ENCODE measurements at places on chromosomes 1 and 21.

- no peak for DNase-seq
These were observed 15.4 kb upstream of the FRRS1 start for GRCh38 chr1:99781798-99782197.

DNA sequence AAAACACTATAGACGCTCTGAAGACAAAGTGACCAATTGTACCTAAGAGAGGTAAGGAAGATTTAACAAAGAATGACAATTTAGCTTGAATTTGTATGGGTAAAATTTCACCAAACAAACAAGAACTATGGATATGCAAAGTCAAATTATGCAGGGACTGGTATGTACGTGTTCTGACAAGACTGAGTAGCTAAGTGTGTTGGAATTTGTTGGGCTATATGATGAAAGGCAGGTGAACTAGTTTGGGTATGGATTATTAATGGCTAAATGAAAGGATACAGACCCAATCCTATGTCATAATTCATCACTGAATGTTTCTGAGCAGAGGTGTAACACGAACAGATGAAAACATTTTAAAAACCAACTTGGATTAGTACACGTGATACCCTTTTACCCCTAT lies 7.6 kb downstream of the DNTTIP2 start:
- no peak for DNase-seq

GRCh38 chr1:41623736-41624135 lies 139.3 kb upstream of the EDN2 start:
- DNase-seq = no peak

DNA sequence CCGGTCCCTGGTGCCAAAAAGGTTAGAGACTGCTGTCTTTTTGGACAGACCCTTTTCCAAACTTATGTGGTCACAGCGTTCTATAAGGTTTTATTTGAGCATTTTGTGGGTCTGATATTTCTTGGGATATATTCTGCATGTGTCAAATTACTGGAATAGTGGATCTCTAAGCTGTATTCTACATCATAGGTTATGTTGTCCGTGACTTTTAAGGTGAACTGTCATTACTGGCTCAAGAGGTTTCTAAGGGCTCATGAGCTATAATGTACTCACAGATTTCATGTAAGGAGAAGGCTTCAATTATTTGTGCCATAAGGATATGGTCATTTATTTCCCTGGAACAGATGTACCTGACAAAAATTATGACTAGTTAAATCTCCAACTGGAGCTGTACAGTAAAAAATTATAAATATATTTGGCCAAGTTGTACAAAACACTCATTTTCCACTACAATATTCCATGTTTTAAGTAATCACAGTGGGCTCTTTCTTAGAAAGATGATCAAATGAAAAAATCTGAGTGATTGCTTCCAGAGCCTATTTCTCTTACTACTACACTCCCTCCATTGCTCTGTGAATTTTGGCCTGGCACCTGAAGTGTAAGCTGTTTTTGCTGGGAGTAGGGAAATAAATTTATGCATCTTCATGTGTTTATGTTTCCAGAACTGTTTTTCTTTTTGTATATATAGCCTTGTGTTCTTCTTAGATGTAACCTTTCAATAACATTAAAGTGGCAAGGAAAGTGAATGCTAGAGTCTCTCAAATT lies 538.1 kb upstream of the ZRANB2 start:
- no peak for DNase-seq

- no peak for DNase-seq
These were observed 9.0 kb downstream of the NPR1 start for GRCh38 chr1:153687346-153688125.

DNA sequence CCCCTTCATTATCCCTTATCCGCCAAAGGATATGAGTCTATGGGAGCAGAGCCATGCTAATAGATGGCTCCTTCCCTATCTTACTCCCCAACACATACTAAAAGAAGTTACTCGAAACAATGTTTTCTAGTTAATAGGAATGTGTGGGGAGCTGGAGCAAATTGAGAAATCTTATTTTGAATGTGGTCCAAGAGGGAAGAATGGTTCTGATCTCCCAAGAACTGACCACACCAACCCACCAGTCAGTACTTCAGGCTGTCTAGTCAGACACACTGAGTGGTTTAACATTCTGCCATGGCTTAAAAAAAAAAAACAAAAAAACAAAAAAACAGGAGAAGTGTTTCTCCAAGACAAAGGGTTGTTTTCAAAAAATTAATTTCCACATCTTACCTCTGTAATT lies 31.5 kb upstream of the DNASE2B start:
- no peak for DNase-seq

DNA sequence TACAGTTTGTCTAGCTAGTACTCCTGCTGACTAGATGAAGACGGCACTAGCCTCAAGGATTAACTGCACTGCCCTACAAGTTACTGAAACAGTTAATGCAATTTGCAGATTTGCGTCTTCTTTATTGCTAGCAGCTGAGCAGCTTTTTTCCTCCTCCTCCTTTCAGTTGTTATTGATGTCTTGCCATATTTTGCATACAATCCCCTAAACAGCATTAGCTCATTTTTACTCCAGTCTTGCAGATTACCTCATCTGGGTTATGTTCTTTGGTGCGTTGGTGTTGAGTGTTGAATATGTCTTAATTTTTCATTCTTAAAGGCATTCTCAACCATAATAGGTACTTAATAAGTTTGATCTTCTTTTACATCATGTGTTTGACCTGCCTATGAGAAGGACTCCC lies 363.4 kb upstream of the LYPLAL1 start:
- DNase-seq = no peak

DNA sequence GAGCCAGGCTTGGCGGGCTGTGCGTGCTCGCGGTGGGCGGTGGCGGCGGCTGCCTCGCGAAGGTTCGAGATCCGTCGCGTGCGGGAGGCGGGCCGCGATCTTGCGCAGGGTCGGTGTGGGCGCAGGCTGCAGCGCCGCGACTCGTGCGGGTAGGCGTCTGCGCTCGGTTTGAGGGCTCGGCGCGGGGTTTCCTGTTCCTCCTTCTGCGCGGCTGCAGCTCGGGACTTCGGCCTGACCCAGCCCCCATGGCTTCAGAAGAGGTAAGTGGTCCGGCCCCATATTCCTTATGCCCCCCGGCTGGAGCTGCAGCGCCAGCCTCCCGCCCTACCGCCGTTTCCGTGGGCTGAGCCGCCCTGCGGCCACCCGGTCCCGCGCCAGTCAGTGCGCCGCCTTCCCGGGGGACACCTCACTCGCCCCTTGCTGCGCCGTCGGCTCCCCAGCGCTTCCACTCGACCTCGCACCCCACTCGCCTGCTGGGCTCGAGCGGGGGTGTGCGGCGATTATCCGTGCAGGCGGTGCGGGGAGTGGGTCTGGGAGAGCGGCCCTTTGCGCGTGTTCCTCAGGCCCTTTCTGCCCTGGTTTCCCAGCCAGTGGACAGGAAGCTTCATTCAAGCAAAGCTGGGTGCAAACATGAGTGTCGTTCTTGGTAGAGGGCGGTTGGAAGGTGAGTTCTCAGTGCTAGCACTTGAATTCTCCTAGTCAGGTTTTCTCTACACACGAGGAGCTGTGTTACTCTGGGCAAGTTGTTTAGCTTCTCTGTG lies at the start of gene CACYBP:
Gene CACYBP, plus strand, starts transcription at position 12 of the 761 bp plus-strand sequence. Its CDS starts 234 bp downstream, at position 246.
- DNase-seq = no peak

- DNase-seq = peak; percentile 62
These were observed 1.6 kb downstream of the TENT5C start for GRCh38 chr1:117607471-117607870.

GRCh38 chr1:221611656-221612046 lies 130.2 kb downstream of the DUSP10 start:
- DNase-seq = no peak

GRCh38 chr21:34865400-34866241 lies 183.5 kb downstream of the RUNX1 start:
- DNase-seq = peak; percentile 67

DNA sequence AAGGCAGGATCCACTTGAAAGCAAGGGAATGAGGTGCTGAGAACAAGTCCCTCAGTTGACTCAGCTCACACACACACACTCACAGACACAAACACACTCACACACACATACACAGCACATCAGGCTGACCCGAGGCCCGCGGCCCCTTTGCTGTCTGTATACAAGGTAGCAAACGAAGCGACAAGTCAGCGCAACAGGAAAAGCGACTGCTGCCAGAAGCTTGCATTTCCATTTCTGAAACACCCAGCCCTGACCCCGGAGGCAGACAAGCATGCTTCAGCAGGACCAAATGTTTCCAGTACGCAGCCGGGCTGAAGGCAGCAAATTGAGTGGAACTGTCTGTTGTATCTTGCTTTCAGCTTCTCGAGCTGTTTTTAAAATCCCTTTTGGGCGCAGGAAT lies 501.6 kb downstream of the NPHP4 start:
- no peak for DNase-seq

GRCh38 chr1:115466433-115466832 lies 128.4 kb upstream of the NGF start:
- no peak for DNase-seq

GRCh38 chr1:53689736-53690326 lies 49.1 kb downstream of the GLIS1 start:
- no peak for DNase-seq

GRCh38 chr1:22920026-22920733 lies 52.5 kb downstream of the LACTBL1 start:
- DNase-seq = no peak

DNA sequence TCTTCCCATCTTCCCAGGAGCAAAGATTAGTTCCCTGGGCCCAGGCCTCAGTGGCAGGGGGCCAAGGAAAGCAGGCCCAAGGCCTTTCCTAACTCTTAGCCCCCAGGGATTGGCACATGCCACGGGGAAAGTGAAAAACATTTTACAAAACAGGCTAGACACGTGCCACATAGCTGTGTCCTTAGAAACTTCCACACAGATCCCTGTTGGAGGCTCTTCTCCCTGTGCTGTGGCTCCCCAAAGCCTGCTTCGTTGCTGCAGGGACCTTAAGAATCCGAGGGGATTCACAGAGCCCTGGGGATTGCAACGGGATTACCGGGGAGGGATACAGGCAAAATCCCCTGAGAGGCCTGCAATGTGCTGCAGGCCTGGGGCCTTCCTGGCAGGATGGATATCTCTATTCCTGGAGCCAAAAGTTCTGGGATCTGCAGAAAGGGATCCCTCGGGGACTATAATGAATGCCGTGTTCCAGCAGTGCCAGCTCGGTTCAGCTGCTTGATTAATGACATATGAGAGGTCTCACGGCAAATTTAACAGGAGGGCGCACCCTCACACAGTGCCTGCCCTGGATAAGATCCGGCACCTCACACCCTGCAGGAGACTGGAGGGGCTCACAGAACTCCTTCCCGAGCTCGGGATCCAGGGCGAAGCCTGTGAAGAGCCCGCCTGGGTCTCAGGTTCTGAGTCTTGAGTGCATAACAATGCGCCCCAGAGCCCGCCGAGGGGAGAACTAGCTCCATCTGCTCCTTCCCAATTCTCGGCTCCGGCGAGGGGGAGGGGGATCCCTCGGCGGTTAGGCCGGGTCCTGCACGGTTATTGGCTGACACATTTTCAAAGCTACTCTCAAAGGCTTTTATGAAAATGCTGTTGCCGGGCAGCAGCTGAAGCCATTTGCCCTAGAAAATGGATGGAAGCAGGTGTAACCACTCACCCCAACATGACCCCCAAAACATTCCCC lies 15.3 kb upstream of the RGS8 start:
- DNase-seq = no peak

DNA sequence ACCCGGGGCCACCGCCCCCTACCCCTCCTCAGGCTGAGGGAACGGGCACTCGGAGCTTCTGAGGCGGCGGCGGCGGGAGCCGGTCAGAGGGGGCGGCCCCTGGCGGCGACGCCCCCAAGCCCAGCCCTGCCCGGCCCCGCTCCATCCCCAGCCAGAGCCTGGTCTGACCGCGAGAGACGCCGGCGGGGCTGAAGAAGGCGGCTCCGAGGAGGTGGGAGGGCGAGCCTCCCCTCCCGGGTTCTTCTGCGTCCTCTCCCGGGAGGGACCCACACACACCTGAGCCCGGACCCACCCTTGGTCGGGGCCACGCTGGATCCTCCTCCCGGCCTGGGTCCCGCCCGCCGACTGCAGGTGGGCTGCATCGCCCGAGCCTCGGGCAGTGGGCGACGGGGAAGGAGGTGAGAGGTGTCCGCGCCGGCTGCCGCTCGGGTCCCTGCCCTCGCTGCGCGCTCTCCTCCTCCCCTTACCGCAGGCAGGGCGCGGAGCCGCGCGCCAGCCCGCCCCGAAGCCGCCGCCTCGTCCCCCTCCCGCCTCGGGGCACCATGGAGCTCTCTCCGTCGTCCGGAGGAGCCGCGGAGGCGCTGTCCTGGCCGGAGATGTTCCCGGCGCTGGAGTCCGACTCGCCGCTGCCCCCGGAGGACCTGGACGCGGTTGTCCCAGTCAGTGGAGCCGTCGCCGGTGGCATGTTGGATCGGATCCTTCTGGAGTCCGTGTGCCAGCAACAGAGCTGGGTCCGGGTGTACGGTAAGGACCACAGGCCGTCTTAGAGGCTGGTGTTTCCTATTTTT lies at the start of gene RASAL2:
Gene RASAL2, plus strand, starts transcription at position 154 of the 788 bp plus-strand sequence. Its CDS starts 389 bp downstream, at position 543.
- DNase-seq = peak; percentile 2

- no peak for DNase-seq
These were observed 270.7 kb downstream of the KAZN start for GRCh38 chr1:14869187-14869586.

DNA sequence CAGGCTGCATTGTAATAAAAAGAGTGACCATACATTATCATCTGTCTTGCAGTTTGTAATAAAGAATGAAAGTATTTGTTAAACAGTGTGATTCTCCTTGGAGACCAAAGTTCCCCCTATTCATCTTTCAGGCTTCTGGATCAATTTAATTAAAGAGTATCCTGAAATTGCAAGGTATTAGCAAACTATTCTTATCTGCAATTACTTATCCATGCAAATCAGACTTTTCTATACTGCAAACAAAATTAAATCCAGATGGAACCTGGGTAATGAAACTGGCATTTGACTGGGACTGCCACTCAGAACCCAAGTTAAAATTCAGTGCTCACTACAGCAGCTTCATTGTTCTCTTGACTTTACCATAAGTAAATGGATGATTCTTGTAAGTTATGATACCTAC lies 37.1 kb downstream of the JAK1 start:
- DNase-seq = no peak

DNA sequence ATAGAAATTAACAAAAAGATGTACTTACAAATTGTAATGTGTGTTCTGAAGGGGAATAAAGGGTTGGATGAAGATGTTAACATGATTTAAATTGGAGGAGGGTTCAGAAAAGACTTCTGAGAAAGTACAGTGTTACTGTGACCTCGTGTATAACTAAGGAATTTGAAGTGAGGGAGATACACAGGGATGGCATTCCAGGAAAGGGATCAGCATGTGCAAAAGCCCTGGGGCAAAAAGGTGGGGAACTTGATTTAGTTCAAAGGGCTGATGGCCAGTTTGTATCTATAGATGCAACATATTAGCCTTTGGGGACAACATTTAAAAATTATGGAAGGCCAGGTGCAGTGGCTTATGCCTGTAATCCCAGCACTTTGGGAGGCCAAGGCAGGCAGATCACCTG lies 33.3 kb upstream of the DEGS1 start:
- no peak for DNase-seq

DNA sequence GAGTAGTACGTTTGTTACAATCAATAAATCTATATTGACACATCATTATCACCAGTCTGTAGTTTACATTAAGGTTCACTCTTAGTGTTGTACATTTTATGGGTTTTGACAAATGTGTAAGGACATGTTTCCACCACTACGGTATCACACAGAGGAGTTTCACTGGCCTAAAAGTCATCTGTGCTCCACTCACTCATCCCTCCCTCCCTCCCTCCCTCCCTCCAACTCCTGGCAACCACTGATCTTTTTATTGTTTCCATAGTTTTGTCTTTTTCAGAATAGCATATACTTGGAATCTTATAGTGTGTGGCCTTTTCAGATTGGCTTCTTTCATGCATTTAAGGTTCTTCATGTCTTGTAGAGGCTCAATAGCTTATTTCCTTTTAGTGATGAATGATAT lies 44.1 kb upstream of the RHOU start:
- no peak for DNase-seq

- DNase-seq = peak; percentile 84
These were observed 19.5 kb upstream of the NCMAP start for GRCh38 chr1:24536391-24536840.

Measured in CD4-positive, alpha-beta T cell treated with Interleukin-1 beta for 1 hour (primary cell).